Spleen (tissue), 13 donors: ENCODE measurements at places on chromosomes 11 and 22. TPM values are rescaled to one million over a fixed set of nuclear protein-coding genes. Genes with fewer than 3 reads are reported as not detected.
A peak's percentile ranks its signal among the peaks of the same experiment; 100 is the strongest.

DNA sequence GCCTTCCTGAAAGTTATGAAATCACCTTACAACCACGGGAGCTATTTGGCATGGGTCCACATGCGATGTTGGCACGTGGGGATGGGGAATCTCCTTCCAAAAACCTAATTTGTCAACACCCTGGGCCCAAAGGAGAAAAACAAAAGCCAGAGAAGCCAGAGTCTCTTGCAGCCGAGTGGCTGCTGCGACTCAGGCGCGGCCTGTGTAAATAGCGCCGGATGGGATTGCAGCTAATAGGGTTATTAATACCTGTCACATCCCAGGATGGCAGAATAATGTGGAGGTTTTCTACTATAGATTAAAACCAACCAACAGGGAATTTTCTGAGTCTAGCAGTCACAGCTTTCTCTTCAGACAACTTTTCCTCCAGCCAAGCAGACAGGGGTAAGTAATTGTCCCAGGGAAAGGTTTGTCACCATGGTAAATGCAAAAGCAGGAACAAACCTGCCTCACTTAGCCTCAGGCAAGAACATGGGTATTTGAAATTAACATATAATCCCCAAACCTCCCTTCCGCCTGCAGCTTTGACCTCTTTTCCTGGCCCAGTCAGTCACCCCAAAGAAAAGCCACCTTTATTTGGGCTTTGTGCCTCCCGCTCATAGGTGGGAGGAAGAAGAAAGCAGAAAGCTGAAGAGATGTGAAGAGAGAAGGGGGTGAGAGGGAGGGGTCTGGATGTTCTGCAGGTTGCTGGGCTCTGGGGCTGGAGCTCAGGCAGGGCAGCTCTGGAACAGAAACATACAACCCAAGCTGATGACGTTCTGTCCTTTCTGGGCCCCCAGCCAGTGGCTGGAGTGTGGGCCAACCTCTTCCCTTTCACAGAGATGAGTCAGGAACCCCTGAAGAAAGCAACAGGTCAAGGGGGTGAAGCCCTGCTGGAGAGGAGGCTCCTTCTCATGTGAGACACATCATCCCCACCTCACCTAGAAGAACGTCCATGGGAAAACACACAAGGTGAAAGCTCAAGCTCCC lies 376.5 kb downstream of the NXPE2 start:
- no peak for DNase-seq

DNA sequence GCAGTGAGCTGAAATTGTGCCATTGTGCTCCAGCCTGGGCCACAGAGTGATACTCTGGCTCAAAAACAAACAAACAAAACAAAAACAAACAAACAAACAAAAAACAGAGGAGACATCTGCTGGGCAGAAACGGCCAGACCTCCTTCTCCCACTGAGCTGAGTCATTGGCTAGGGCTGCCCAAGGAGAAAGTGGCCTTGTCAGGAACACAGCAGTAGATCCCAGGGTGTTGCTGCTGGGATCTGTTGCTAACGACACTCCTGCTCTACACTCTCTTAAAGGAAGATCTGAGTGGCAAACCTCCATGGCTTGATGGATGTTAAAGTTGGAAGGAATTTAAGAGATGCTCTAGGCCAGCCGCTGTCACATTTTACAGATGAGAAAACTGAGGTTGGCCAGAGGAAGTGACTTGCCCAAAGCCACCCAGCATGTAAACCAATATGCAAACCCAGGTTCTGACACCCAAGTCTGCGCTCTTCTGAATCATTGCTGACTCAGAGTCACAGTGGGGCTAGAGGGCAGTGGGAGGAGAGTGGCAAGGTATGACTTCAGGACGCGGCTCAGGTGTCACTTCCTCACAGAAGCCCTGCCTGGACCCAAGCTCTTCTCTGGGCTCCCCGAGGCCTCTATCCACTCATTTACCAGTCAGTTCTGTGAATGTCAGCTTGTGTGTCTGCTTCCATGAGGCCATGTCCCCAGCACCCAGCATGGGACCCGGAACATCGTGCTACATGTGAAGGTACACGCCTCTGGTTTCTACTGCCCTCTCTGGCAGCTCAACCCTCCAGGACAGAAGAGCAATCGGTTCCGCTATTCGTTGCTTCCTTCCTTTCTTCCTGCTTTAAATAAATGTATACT lies 11.3 kb upstream of the GDPD5 start:
- DNase-seq: no peak

GRCh38 chr11:3176487-3176886 lies 11.4 kb upstream of the OSBPL5 start:
- no peak for DNase-seq

DNA sequence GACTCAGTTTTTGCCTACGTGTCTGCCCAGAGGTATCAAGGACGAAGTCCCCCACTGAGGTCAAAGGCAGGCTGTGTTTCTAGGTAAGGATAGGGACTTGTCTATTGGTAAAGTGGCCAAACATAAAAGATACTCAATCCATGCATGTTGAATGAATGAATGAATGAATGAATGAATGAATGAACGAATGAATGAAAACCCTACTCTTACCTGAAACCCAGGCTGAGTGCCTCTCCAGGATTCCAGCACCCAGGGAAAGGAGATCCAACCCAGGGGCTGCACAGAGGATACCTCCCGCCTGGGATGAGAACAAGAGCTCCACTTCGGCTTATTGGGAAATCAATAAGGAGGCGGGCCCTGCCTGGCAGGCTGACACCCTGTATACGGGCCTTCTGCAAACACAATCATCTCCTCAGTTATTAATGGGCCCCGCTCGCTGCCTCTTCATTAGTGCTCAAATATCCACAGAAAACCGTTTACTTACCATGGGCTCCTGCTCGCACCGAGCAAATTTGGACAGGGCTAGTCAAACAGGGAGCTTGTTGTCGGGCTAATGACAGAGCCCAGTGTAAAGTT lies 177.4 kb downstream of the BUD13 start:
- peak; percentile 15 for DNase-seq

GRCh38 chr11:123392431-123392830 lies 37.6 kb upstream of the GRAMD1B start:
- no peak for DNase-seq

GRCh38 chr11:71951741-71952310 lies 23.0 kb downstream of the RNF121 start:
- DNase-seq: no peak

GRCh38 chr22:42179616-42180015 lies 49.0 kb upstream of the CYP2D6 start:
- DNase-seq: no peak

DNA sequence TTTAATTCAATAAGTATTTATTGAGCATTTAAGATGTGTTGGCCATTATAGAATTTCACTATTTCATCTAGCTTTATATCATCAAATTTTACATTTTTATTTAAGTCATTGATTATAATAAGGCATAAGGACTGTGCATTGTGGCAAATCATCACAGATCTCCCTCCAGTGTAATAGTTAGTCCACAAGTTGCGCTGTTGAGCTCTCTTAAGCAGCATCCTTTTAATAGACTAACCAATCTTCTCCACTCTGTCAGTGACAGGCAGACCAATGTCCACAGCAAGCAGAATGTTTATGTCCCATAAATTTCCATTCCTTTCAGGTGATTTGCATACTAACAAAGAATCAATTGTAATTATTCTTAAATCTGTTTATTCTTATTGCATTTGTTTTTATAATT lies 595.3 kb upstream of the CCDC90B start:
- no peak for DNase-seq

GRCh38 chr11:80846979-80847378 lies 1406.1 kb upstream of the TENM4 start:
- no peak for DNase-seq

- no peak for DNase-seq
Observed at GRCh38 chr11:66294626-66295620, 3.2 kb downstream of the TMEM151A start.

DNA sequence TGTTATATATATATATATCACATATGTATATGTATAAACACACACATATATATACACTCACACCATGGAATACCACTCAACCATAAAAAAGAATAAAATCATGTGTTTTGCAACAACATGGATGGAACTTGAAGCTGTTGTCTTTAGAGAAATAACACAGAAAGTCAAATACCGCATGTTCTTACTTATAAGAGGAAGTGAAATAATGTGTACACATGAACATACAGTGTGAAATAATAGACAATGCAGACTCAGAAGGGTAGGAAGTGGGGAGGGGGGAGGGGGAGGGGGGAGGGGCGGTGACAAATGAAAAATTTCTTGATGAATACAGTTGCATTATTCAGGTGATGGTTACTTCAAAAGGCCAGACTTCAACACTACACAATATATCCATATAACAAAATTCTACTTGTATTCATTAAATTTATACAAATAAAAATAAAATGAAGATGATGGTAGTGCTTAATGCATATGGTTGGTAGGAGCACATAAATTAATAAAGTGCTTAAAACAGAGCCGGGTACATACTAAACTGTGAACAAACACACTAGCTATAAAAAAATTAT lies 5.8 kb upstream of the OR5B2 start:
- no peak for DNase-seq

DNA sequence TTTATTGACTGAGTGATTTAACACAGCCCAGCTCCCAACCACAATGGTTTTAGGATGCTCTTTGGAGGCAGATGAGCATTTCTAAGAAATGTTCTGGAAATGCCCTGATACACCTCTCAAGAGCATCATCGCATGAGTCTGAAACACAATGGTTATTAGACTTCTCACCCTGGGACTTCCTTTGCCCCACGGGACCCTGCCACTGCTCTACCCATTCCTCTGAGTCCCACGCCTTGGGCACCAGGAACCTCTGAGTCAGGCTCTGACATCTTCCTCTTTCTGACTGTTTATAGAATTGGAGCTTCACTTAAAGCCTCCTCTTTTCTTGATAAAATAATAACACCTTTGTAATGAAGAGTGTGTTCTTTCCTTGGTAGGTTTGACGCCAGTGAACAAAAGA lies 85.6 kb upstream of the PARVA start:
- DNase-seq: no peak

DNA sequence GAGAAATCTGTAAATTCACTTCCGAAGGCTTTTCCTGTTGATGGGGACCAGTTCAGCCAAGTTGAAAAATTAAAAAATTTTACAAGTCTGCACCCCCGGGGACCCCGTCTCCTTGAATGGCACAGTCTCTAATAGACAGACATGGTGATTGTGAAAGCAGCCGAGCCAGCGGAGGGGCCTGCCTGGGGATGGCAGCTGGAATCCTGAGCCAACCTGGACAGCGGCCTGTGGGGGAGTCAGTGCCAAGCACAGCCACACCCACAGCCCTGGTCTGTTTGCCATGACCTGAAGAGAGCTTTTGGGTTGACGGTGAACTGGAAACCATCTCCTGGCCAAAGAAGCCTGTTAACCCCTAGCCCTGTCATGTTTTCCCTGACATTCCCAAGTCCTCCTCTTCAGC lies 64.7 kb downstream of the PARVG start:
- no peak for DNase-seq

DNA sequence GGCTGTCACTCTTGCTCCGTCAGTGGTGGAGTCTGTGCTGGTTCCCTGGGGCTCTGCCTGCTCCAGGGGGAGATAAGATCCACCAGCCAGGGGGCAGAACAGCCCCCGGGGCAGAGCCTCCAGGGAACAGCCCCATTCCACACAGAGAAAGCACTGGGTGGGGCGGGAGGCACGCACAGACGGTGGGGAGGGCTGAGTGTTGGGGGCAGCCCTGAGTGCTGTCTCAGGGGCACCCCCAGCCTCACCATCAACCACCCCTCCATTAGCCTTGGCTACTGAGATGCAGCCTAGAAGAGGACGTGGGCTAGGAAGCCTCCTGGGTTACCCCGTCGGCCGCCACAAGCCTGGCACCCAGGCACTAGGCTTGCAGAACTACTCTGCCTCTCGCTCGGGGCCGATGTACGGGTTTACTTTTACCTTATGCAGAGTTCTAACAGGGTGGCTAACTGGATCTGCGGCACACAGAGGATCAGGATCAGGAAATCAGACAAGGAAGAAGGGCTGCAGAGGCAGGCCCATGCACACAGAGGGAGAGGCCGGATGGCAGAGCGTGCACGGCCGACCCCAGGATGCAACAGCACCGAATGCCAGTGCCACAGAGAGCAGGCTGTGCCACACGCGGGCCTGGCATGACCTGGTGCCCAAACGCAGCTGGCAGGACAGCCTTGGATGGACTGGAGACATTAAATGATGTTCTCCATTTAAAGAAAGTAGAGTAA lies 140.5 kb downstream of the CTTN start:
- peak; percentile 62 for DNase-seq

DNA sequence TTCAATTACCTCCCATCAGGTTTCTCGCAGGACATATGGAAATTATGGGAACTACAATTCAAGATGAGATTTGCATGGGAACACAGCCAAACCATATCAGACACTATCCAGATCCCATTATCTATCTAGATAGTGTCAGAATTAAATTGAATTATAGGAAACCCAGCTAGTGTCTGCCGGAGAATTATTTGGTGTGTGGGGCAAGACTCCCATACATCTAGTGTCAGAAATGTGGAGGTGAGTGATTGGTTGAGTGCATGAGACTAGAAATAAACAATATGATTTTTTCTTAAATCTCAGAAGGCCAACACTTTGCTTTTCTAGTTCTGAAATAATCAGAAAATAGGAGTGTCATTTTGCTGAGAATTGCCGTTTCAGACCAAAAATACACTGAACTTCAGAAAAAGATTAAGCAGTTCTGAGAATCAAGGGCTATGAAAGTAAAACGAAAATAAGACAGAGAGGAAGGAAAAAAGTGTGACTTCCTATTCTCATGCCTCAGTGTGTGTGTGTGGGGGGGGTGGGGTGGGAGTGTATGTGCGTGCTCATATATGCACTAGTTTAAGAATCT lies 21.3 kb downstream of the CASP12 start:
- no peak for DNase-seq

- no peak for DNase-seq
Observed at GRCh38 chr11:1929621-1930461, 10.3 kb downstream of the TNNT3 start.

DNA sequence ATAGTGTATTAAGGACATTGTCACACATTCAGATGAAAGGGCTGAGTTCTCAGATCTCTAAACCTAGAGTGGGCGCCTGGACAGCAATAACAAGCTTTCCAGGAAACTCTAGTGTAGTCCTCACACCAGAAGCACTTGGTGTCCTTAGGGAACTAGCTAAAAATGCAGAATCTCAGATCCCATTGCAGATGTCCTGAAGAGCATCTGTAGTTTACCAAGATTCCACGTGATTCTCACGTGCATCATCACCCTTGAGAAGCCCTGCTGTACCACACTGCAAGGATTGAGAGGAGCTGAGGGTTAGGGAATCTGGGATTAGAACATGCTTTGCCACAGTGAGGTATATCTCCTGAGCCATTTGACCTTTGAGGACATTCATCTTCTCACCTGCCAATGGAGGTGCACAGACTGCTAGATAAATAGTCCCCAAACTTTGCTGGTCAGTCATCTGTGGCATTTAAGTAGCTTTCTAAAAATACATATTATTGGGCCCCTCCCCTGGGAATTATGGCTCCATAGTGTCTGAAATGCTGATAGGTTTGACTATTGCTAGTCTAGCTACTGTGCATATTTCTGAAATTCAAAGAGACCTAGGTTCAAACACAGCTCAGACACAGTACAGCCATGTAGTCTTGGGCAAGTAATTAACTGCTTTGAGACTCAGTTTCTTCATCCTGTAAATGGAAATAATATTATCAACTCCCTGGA lies 1068.9 kb downstream of the OPCML start:
- DNase-seq: no peak

GRCh38 chr11:90449606-90450005 lies 226.8 kb upstream of the CHORDC1 start:
- no peak for DNase-seq

The NCAM1 gene
- total RNA-seq: 7.7 TPM

The OR52I2 gene
- not detected for total RNA-seq

The CENPM gene
- total RNA-seq: 9.2 TPM

The STK33 gene
- total RNA-seq: 3.9 TPM

The SOX6 gene
- 1.9 TPM for total RNA-seq

The TUB gene
- total RNA-seq: 1.4 TPM

The ALKBH8 gene
- total RNA-seq: 8.3 TPM

The DEFB131B gene
- not detected for total RNA-seq

The TSPAN18 gene
- total RNA-seq: 16.5 TPM

The OR51B2 gene
- total RNA-seq: not detected

The SYT12 gene
- not detected for total RNA-seq
